ENCODE measurements at places on chromosomes 7 and 10.

DNA sequence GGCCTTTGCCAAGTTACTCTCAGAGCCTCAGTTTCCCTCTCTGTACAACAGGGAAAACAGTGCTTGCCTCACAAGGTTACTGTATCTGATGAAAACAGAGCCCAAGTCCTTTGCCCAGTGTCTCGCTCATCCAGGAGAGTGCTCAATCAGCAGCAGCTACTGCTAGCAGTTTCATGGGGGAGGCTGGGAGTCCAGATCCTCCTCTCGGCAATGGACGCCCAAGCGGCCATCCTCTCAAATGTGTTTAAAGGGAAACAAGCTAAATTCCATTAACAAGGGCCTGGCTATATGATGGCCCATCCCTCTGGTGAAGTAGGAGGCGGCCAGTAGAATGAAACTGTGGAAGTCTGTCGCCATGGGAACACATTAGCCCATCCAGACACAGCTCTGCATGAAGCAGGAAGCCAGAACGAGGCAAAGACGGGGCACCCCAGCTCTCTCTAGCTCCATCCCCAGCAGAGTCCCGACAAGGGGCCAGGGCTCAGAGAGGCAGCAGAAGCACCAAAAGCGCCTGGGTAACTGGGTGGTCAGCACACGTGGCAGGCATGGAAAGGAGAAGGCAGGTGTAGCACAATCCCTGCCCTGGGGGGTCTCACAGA is 35.2 kb downstream of the FAM53B start:
- DNase-seq: no peak

GRCh38 chr10:114550756-114551635 is 107.1 kb downstream of the ABLIM1 start:
- peak; percentile 38 for DNase-seq

GRCh38 chr10:26550774-26551526 is 112.8 kb downstream of the APBB1IP start:
- no peak for DNase-seq

DNA sequence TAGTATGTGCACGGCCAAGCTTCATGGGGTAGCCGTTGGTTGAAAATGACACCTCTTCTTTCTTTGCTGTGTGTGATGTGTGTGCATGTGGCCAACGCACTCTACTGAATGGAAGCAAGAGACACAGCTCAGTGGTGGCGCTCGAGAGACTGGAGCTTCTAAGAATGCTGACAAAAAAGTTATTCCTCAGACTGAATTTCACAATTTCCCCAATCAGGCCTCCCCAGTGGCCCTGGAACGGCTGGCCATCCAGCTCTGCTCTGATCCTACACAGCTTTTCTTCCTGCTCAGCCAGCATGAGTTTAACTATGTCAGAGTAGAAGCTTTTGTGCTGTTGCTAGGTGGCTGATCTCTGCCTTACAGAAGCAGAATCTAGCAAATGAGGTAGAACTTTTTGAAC is 186.7 kb upstream of the PLXDC2 start:
- DNase-seq: peak; percentile 55

DNA sequence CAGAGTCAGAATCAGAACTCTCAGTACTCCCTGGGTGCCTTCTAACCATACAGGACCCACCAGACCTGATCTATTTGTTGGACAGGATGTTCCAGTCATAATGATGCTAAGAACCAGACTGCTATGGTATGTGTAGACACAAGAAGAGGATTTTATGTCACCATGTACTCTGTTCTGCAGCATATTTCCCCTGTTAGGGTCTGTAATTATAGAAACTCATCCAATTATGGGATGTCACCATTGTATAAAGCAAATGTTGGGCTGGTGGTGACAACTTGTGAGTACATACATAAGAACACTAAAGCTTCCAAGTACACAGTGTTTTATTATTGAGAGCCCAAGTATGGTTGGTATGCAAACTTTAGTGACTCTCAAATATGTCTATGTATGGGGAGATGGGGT is 67.1 kb upstream of the AGBL3 start:
- DNase-seq: peak; percentile 76

- DNase-seq: peak; percentile 44
These were observed at the start of gene CTTNBP2 for GRCh38 chr7:117873310-117874190. TSS of gene CTTNBP2 (minus strand) at chr7:117873441. CDS start at chr7:117873415, 26 bp downstream.

DNA sequence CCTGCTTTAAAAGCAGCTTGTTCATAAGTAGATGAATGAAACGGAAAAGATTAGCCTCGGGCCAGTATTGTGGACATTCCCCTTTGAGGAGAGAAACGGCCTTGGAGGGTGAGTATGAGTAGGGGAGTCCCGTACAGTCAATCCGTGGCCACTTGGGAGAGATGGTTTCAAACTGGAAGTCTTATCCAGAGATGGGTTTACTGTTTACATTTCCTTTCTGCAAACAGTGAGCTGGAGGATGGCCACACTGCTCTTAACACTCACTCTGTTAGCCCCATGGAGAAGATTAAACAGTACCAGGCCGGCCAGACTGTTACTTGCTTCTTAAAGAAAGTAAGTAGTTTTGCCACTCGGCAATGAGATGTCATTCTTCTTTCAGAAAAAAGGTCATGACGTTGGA is 20.3 kb downstream of the CALHM2 start:
- DNase-seq: no peak

DNA sequence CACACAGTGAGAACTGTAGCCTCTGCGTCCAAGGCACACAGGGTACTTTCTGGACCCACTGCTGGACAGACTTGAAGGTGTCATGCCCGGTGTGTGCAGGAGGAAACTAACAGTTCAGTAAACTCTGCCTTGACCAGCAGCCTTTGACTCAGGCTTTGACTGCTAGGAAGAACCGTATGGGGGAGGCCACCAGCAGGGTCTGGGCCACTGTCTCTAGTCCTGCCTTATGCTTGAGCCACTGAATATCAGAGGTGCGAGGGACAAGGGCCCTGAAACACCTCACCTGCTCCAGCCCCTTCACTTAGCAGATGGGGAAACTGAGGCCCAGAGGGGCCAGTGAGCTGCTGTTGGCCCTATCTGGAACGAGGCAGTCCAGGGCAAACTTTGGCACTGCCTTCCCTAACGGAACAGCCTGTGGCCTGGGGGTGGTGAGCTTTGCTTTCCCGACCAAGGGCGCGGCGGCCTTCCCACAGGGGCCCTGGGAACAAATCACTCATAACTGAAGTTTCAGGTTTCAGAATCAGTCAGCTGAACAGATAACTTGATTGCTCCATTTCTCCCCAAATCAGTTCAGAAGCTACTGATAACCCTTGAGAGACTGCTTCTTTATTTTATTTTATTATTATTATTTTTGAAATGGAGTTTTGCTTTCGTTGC is 130.0 kb downstream of the FAM53B start:
- no peak for DNase-seq

- DNase-seq: peak; percentile 84
These were observed 77.9 kb downstream of the CCDC71L start for GRCh38 chr7:106583100-106583499.

DNA sequence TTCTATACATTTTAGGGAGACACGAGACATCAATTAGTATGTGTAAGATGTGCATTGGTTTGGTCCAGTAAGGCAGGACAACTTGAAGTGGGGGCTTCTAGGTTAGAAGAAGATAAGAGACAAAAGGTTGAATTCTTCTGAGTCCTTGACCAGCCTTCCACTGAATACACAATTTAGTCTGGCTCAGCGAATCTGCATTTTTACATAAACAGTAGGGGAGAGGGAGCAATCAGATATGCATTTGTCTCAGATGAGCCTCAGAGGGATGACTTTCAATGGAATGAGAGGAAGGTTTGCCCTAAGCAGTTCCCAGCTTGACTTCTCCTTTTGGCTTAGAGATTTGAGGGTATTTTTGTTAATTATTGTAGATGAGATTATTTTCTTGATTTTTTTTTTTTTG is 20.0 kb upstream of the C10orf90 start:
- no peak for DNase-seq

DNA sequence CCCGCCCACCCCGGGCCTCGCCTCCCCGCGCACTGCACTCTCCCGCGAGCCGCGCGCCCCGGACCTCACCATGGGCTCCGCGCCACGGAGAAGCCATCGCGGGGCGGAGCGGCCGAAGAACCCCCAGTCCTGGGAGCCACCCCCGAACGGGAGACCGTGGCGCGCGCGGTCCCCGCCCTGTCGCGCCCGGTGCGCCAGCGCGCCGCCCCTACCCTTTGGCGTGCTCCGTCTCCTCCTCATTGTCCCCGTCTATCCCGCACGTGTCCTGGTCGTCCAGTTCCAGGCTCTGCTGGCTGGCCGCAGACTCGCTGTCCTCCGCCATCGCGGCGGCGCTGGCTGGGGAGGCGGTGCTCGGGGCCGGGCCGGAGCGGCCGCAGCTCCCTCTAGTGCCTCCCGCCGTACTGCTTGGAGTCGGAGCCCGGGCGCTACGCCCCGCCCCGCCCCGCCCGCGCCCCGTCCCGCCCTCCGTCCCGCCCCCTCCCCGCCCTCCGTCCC is at the start of gene NMT2:
NMT2 (minus strand) TSS at position 403 of the 495 bp plus-strand sequence; CDS start at position 322, 81 bp downstream.
- no peak for DNase-seq

- no peak for DNase-seq
These were observed 550 bp upstream of the PLAU start for GRCh38 chr10:73910401-73910763.

DNA sequence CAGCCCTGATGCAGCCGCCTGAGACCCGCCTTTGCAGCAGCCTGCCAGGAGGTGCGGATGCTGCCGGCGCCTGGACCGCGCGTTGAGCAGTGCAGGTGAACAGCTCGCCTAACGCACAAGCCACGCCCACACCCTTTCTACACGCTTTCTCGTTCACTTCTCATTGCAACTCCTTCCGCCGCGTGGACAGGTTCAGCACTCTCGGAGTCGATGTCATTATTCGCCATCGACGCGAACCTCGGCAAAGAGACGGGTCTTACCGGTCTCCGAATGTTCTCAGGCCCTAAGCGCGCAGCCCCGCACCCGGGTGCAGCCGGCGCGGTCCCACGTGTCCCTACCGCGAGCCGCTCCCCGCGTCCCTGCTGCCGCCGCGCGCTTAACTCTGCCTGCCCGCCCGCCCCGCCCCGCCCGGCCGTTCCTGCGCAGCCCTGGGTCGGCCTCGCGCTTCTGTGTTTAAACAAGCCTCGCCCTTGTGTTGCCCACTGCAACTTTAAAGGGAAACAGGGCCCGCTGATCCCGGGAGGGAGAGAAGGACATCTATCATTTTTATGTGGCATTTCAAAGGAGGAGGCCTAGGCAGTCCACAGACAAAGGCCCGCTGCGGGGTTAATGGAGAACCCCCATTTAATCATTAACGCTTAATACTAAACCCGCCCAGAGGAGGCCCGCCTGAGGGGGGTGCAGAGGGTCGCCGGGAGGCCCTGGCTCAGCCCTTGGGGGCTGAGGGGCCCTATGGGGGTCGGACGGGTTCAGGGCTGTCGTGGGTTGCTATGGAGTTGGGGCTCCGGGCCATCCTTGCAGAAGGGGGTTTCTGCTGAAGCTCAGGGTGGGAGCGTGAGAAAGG is 128.5 kb downstream of the WDR11 start:
- DNase-seq: no peak

DNA sequence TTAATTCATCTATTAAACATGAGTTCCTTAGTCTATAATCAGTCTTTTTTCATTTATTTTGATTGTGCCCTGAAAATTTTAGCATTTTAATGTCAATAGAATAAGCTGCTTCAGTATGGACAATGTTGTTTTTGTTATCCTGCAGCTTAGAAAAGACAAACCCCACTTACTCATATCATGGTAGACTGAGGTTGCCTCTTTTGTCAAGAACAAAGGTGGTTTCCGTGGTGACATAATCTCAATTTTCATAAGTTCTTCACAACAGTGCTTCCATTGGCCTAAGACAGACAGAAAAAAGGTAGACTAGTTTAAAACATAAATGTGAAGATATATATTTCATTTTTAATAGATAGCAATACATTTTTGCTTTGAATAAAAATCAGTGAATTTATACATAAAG is 69.1 kb downstream of the RTKN2 start:
- DNase-seq: no peak

DNA sequence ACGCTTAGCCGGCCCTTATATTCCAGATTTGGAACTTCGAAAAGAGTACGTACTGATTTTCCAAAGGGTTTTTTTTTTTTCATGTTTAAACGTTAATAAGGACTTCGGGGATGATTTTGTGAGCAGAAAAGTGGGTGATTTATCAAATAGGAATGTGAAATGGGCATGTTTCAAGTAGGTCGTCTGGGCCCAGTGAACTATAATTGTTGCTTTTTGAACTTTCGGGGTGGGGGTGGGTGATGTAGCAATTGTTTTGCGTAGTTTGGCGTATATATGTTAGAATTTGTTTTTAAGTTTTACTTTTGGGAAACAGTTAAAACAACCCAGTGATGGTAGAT is 299 bp upstream of the PBLD start:
- DNase-seq: no peak

- no peak for DNase-seq
These were observed at the start of gene HECW1 for GRCh38 chr7:43112459-43112940. TSS of gene HECW1 (plus strand) at chr7:43112647. CDS start at chr7:43243906, 131,259 bp downstream.

GRCh38 chr7:50491209-50491608 is 41.1 kb upstream of the FIGNL1 start:
- no peak for DNase-seq

DNA sequence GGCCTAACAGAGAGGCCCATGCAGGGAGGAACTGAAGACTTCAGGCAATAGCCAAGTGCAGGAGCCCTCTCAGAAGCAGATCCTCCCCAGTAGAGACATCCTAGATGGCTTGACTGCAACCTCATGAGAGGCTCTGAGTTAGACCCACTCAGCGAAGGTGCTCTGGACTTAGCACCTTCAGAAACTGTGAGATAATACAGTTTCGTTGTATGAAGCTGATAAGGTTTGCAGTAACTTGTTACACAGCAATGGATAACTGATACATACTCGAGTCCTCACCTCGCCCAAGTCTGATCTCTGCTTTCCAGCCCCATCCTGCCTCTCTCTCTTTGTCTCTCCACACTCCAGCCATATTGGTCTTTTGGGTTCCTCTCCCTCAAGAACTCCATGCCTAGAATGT is 136.4 kb upstream of the EEPD1 start:
- no peak for DNase-seq

- DNase-seq: no peak
These were observed 32.1 kb upstream of the ZNF735 start for GRCh38 chr7:64174941-64175340.

DNA sequence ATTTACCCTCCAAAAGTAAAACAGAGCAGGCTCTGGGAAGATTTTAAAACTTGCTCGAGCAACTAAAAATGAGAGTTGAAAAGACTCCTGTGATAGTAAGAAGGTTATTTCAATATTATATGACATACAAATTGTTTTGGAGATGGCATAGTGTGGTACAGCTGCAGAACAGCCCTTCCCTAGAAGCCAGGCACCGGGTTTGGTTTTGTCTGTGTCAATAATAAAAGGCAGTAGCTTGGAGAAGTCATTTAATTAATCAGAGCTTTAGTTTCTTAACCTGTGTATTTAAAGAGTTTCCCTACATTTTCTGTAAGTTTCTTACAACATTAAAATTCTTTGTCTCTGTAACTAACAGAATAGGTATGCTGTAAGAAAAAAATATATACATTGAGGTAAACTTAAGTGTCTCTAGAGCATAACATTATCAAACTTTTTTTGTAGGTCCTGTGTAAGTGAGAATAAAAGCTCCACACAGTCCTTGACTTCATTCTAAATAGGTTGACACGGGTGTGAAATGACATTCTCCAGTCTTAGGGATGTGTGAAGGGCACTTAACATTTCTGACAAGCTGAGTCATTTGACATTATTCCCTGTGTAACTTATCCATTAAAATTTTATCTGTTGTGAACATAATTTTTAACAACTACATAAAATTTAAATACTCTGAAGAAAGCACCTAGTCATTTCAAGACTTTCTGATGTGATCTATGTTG is 425.0 kb upstream of the ETV1 start:
- no peak for DNase-seq

- peak; percentile 28 for DNase-seq
These were observed 1156.3 kb downstream of the SORCS3 start for GRCh38 chr10:105797234-105797890.

All from fibroblast of skin of scalp (primary cell).